ENCODE measurements at places on chromosomes 1 and 21.

GRCh38 chr1:214188835-214189234 lies 92.1 kb upstream of the SMYD2 start:
- no peak for DNase-seq

GRCh38 chr1:21293537-21294265 lies 3.4 kb upstream of the ECE1 start:
- peak; percentile 27 for DNase-seq

GRCh38 chr1:53460666-53461322 lies 1.6 kb downstream of the DMRTB1 start:
- no peak for DNase-seq

- DNase-seq, result no peak
These were observed 76.0 kb downstream of the MAN1C1 start for GRCh38 chr1:25692560-25692959.

DNA sequence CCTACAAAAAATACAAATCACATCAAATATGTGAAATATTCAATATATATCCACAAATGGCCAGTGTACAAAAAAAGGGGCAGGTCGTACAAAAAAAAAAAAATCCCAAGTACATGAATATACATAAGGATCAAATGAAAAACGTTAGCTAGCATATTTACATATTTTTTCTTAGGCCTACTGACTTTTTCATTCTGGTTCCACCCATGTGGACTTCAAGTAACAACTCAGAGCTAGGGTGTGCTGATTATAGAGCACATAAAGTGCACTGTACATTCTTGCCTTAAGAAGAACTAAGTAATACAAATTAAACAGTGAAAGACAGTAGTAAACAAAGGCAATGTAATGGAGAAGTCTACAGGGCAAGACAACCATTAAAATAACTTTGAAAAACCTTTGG lies 297.0 kb downstream of the AKT3 start:
- DNase-seq, result no peak

DNA sequence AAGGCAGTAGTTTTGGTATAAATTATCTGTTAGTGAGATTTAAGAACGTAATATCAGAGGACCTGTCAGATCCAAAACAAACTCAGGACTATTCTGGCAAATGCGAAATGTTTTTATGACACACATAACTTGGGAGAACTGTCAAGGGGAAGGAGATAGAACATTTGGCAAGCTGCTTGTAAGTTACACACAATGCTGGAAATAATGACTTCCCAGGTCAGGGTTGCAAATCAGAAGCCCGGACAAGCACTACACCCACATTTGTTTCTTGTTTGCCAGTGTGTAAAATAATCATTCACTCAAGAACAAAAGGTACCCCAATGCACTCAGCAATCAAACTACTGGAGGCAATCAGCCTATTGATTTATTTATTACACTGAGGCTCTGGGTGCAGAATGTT lies 354.7 kb downstream of the KCNH1 start:
- no peak for DNase-seq

GRCh38 chr1:158067662-158068061 lies 74.2 kb downstream of the KIRREL1 start:
- DNase-seq, result no peak

- no peak for DNase-seq
These were observed 1.1 kb upstream of the AKIRIN1 start for GRCh38 chr1:38989979-38990378.

DNA sequence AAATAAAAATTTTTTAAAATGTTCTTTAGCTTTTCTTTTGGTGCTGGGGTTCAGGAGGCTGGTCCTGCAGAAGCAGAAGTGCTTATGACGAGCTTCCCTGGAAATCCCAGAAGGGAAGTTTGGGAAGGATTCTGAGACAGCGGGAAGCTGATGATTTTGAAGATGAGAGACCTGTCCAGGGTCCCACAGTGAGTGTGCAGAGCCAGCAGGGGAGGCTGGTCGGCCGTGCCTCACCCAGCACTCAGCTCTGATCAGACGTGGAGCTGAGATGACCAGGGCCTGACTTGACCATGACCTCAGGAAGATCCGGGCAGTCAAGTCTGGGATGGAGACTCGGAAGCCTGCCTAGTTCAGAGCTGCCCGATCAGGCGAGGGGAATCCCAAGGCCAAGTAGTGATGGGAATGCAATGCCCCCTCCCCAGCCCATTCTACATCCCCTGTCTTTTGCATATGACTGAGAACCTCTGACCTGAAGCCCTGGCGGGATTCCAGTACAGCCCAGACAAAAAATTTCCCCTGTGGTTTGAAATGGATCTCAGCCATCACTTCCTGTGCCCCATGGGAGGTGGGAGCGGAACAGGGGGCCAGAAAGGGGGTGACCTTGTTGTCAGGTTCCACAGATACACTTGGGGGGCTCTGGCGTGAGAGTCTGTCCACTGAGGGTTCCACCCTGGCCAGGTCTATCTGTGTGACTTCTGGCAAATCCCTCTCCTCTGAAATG lies 96.8 kb upstream of the RUNX3 start:
- no peak for DNase-seq

- no peak for DNase-seq
These were observed 44.6 kb upstream of the CNN3 start for GRCh38 chr1:94971491-94971924.

DNA sequence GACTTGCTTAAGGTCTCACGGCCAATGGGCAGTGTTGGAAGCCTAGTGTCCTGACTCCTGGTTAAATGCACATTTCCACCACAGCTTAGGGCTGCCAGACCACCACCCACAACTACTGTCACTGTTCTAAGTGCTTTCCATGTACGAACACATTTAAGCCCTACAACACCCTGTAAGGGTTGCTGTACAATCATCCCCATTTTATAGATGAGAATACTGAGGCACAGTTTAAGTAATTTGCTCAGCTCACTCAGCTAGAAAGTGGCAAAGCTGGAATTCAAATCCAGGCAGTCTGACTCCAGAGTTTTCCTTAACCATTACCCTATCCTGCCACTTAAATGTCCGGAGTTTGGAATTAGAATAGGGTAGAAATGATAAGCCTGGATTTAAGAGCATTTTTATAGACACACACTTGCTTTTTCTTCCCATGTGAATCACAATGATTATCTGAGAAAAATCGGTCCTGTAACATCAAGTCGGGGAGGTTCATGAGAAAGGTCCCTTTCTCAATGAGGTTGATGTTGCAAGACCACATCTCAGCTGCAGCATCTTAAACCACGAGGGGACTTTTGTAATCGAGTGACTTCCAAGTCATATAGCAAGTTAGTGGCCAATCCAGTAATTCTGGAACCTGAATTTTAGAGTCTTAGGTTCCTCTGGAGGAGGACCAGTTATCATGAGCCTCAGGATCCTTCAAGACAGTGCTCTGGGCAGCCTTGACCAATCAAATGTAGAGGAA lies 8.6 kb downstream of the E2F2 start:
- no peak for DNase-seq

DNA sequence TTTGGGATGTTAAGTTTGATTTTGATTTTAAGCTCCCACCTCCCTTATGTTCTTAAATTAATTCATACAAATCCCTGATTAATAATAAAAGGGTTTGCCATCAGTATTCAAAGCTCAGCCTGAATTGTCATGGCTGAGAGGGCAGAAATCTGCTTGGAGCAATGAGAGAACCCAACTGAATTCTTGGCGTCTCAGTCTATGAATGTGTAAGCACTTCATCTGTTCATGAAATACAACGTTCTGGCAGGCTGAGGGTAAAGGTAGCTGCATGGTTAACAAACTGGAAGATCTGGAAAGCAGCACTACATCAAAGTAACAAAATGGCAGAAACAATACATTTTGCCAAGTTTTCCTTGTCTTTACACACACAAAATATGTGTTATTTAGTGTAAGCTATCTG lies 95.3 kb downstream of the ACBD6 start:
- DNase-seq, result no peak

GRCh38 chr21:37886726-37887299 lies 29.4 kb downstream of the KCNJ6 start:
- DNase-seq, result no peak

GRCh38 chr1:230735447-230735846 lies 11.7 kb upstream of the CAPN9 start:
- DNase-seq, result no peak

GRCh38 chr1:58979677-58980076 lies 195.8 kb upstream of the JUN start:
- DNase-seq, result no peak

DNA sequence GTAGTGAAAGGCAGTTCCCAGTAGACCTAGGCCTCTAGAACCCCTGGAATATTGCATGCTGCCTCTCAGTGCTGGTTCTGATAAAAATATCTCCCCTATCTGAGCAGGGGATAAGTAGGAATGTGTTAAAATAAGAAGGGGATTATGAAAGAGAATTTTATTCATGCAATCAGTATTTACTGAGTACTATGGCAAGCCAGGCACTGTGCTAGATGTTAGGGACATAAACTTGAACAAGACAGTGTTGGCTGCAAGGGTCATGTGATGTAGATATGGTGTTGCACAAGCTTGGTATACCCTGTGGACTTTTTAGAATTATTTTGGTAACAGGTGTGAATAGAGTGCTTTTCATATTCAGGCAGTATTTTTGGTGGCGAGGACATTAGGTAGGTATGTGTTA lies 23.6 kb downstream of the NOS1AP start:
- no peak for DNase-seq

GRCh38 chr1:199362996-199363395 lies 664.5 kb upstream of the NR5A2 start:
- no peak for DNase-seq

DNA sequence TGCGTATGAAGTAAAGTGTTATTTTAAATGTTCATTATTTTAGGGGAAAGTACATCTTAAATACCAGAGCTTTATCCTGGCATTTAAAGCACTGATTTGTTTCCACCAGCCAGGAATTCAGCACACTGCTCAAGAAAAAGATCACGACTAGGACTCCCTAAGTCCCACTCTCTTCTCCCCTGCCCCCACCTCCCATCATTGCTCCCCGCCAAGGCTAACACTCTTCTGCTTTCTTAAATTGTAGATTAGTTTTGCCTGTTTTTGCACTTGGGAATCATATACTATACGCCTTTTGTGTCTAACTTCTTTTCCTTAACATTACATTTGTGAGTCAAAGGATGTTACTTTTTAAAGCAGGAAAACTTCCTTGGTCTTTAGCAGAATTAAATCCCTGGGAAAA lies 37.5 kb upstream of the C1orf105 start:
- no peak for DNase-seq

DNA sequence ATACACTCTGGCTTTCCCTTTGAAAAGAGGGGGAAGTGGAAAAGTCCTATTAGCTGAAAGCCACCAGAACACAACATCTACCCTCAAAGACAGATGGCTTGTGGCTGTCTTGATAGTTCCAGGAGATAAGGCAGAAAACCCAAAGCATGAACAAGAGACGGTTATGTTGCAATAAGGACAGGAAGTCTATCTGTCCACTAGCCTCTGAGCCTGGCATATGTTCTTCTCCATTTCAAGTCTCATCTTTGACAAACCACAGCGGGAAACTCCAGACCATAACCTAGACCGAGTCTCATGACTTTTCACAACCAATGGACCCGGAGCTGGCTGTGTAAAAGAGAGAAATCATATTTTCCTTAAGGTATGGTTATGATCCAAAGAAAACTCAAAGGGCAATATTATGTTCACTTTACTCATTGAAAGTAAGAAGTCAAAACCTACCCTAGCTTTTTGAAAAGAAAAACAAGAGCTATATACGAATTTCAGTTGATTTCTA lies 33.8 kb downstream of the DUSP10 start:
- no peak for DNase-seq

- no peak for DNase-seq
These were observed 179.2 kb downstream of the PATJ start for GRCh38 chr1:61921435-61921834.

DNA sequence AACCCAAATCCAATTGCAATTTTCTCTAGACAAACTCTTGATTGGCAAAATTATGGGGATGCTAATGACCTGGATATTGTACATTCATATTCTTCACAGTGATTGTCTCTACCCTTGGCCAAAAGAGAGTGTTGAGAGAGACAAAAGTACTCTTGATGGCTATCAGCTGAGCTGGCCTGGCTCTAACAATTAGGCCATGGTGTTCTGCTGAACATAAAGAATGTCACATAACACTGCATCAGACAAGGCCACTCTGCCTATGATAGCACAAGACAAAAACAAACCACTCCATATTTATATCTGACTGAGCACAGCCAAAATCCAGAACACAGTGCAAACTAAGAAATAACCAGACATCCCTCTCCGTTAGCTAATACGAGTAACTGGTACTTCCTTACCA lies 101.7 kb downstream of the ADAMTS1 start:
- no peak for DNase-seq

- no peak for DNase-seq
These were observed 30.0 kb upstream of the LRRC8C start for GRCh38 chr1:89602871-89603404.

GRCh38 chr1:235416662-235417049 lies 49.4 kb downstream of the TBCE start:
- DNase-seq, result no peak

GRCh38 chr21:26529526-26529925 lies 43.6 kb downstream of the CYYR1 start:
- DNase-seq, result no peak
